ENCODE measurements at places on chromosomes 12 and 14. TPM values are rescaled to one million over a fixed set of nuclear protein-coding genes. Genes with fewer than 3 reads are reported as not detected.

Gene CKB
- 7.6 TPM for total RNA-seq

- no peak for DNase-seq
These were observed 57.3 kb downstream of the ETV6 start for GRCh38 chr12:11706509-11707379.

- DNase-seq = no peak
These were observed 48.6 kb downstream of the PCNX1 start for GRCh38 chr14:70955543-70956480.

GRCh38 chr12:98721204-98721702, 76.2 kb downstream of the APAF1 start:
- no peak for DNase-seq

DNA sequence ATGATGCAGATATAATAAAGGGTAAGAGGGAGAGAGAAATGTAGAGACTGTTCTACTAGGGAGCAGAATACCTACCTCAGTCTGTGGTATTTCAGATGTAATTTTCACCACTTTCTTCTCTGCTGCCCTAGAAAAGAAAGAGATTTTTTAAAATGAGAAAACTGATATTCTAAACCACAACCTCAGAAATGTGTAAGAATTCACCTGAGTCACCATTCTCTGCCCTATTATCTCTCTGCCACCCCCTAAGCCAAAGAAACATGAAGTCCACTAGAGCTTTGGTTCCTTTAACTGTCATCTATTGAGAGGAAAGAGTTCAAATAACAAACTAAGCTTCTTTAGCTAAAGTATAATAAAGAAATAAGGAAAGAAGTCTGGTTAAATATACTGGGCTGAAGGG, 21.6 kb downstream of the SARNP start:
- DNase-seq = no peak

Measured in right lobe of liver (tissue), 6 donors.